ENCODE measurements at places on chromosomes 16 and 17. TPM values are rescaled to one million over a fixed set of nuclear protein-coding genes. Genes with fewer than 3 reads are reported as not detected.

KRT40 gene
- not detected for total RNA-seq

RDM1 gene
- total RNA-seq = 2.4 TPM

GP1BA gene
- not detected for total RNA-seq

SOCS3 gene
- 6.2 TPM for total RNA-seq

SLC2A4 gene
- not detected for total RNA-seq

HYDIN gene
- total RNA-seq = under 0.01 TPM

NIP7 gene
- total RNA-seq = 39.3 TPM

CDK5RAP3 gene
- total RNA-seq = 44.0 TPM

DYNLRB2 gene
- total RNA-seq = not detected

CTRB2 gene
- not detected for total RNA-seq

ABI3 gene
- 0.24 TPM for total RNA-seq

JPH3 gene
- not detected for total RNA-seq

EFNB3 gene
- total RNA-seq = 1.3 TPM

WFIKKN1 gene
- total RNA-seq = 0.10 TPM

FZD2 gene
- total RNA-seq = 6.6 TPM

RHBDL3 gene
- 0.24 TPM for total RNA-seq

KAT7 gene
- total RNA-seq = 38.1 TPM

ARL5C gene
- not detected for total RNA-seq

CHRNE gene
- not detected for total RNA-seq

KLHL10 gene
- total RNA-seq = not detected

PCGF2 gene
- 7.6 TPM for total RNA-seq

CSH1 gene
- not detected for total RNA-seq

MT1E gene
- 604 TPM for total RNA-seq

CLEC3A gene
- not detected for total RNA-seq

ANKRD40CL gene
- not detected for total RNA-seq

PLA2G15 gene
- total RNA-seq = 23.0 TPM

IGFALS gene
- total RNA-seq = not detected

TMEM114 gene
- not detected for total RNA-seq

C17orf100 gene
- 0.39 TPM for total RNA-seq

AXIN2 gene
- 3.1 TPM for total RNA-seq

ADAT1 gene
- 52.0 TPM for total RNA-seq

AOC2 gene
- 0.36 TPM for total RNA-seq

CDH13 gene
- 65.6 TPM for total RNA-seq

WNT9B gene
- not detected for total RNA-seq

CCL4L2 gene
- not detected for total RNA-seq

TNFRSF17 gene
- 0.48 TPM for total RNA-seq

KRTAP4-1 gene
- not detected for total RNA-seq

TERB1 gene
- total RNA-seq = not detected

WNK4 gene
- 0.24 TPM for total RNA-seq

TMEM100 gene
- total RNA-seq = 2.1 TPM

OR1A1 gene
- not detected for total RNA-seq

ODAD4 gene
- 1.9 TPM for total RNA-seq
